Stimulated activated naive CD8-positive, alpha-beta T cell treated with anti-CD3 and anti-CD28 coated beads, Interleukin-15, Interleukin-2, amounts not matched to agents 100 U/mL and 50 U/mL, for 24 hours (primary cell): ENCODE measurements at places on chromosomes 16 and 17.

- no peak for DNase-seq
Observed at GRCh38 chr17:40953881-40954280, 12.9 kb downstream of the KRT39 start.

DNA sequence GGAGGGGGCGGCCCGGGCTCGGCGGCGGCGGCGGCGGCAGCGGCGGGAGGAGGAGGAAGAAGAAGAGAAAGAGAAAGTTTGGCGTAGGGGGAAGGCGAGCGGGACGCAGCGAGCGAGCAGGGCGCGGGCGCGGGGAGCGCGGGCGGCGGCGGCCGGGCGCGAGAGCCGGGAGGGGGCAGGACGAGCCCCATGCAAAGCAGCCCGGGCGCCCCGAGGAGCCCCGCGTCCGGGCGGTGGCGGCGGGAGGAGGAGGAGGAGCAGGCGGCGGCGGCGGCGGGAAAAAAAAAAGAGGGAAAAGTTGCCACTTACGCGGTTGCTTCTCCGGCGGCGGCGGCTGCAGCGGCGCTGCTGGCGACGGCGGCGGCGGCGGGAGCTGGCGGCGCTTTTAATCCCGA is 10.3 kb upstream of the ZFHX3 start:
- DNase-seq: peak; percentile 44

DNA sequence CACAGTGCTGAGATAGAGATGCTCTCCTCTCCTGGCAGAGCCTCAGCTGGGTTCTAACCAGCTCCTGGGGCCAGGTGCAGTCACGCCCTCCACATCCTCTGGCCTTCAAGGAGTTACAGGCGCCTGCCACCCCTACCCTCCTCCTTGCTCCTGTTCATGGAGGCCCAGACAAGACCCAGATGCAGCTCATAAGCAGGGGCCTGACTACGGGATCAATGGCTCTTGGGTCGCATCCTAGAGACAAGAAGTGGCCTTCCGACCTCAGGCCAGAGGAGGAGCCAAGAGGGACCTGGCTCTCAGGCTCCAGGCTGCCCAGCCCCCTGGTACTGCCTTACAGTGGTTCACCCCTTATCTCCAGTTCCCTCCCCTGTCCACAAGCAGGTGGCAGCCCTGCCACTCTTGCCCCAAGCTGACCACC is 23.0 kb downstream of the ARHGAP27 start:
- DNase-seq: no peak

GRCh38 chr16:78094166-78094565 is 5.3 kb upstream of the WWOX start:
- DNase-seq: no peak

GRCh38 chr17:39200957-39201510 is 951 bp downstream of the RPL19 start:
- DNase-seq: no peak
